Activated effector memory CD4-positive, alpha-beta T cell treated with anti-CD3 and anti-CD28 coated beads, Interleukin-2, amount 50 U/mL, for 16 hours (primary cell): ENCODE measurements at places on chromosomes 7 and 10.

DNA sequence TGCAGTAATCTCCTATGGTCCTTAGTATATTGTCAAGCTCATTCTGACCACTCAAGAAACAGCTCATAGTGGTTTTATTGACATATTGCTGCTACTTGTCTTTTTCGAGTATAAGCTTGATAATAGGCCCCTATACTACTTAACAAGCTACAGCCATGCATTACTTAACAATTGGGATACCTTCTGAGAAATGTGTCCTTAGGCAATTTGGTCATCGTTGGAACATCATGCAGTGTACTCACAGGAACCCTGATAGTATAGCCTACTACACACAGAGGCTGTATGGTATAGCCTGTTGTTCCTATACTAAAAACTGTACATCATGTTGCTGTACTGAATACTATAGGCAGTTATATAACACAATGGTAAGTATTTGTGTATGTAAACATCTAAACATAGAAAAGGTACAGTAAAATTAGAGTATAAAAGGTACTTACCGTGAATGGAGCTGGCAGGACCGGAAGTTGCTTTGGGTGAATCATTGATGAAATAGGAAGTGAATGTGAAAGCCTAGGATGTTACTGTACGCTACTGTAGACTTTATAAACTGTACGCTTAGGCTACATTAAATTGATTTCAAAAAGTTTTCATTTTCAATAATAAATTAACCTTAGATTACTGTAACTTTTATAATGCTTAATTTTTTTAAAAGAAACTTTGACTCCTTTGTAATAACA, 160.9 kb downstream of the LRRC4 start:
- DNase-seq: no peak

DNA sequence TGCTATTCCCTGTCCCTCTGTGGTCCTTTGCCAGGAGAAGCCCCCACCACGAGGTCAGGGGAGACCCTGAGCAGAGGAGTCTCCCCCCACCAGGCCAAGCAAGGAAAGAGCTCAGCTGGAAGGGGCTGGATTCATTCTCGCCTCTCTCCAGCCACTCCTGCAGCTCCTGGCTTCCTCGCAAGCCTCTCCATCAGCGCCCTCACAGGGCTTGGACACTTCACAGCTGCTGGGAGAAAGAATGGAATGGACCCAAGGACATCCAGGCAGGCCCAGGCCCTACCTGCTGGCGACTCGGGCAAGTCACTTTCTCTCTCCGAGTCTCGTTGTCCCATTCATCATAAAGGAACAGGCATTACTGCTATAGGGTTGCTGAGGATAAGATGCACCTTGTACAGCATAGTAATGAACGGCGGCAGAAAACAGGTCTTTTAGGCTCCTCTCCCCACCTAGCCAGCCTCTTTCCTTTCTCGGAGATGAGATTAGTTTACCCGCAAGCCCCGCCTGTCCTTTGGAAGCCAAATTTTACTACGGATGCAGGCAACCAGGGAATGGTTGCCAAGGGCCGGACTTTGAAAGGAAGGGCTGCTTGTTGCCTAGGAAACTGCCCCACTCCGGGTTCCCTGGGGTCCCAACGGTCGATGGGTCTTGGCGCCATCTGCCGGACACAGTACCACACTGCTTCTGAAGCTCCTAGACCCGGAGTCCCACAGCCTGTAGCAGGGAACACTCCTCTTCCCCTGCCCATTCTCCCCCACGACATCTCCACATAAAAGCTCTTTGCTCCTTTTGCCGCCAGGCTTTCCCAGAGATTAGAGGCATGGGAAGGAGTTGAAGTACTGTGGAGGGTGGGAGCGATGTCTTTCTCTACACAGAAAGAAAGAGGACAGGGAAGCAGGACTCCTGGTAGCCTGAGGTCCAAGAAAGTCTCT, 22.3 kb downstream of the IMPDH1 start:
- peak; percentile 88 for DNase-seq

GRCh38 chr10:77865580-77866324, 60.8 kb downstream of the DLG5 start:
- DNase-seq: no peak

DNA sequence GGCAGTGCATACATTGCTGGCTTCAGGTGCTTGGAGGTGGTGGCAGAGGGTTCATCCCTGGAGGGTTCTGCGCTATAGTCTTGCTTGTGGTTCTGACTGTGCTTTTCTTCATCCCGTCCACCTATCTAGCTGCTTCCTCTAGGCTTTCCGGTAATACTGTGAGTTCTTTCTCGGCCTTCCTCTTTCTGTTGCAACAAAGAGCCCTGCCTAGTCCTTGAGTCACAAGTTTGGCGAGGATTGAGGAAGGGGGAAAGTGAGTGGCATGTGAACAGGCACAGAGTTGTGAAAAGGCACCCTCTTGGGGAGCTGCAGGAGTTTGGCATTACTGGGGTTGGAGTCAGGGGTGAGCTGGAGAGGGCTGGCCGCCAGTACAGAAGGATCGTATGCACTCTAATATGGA, 123.0 kb downstream of the SH2D4B start:
- DNase-seq: no peak

GRCh38 chr7:101688995-101689907, 60.2 kb upstream of the MYL10 start:
- DNase-seq: no peak
